ENCODE measurements at places on chromosomes 1 and 21. TPM values are rescaled to one million over a fixed set of nuclear protein-coding genes. Genes with fewer than 3 reads are reported as not detected.
A peak's percentile ranks its signal among the peaks of the same experiment; 100 is the strongest.

OR2AK2 gene
- not detected for total RNA-seq

E2F2 gene
- total RNA-seq = 26.3 TPM

OR2C3 gene
- total RNA-seq = not detected

FAM72D gene
- 16.7 TPM for total RNA-seq

PTGFR gene
- total RNA-seq = not detected

NUDT17 gene
- total RNA-seq = 3.8 TPM

CDC42BPA gene
- 3.1 TPM for total RNA-seq

DNA sequence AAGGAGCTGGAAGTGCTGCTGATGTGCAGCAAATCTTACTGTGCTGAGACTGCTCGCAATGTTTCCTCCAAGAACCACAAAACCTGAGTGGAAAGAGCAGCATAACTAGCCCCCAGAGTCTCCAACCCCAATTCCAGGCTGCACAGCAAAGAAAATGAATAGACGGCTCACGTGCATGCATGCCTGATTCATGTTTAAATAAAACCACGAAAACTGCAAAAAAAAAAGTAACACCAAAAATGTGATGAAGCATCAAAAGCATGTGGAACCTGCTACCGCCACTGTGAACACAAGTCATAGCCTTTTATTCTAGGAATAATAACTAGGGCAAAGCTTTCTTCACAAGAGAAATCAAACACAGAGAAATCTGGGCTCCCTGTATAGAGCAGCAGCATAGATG lies 9.6 kb upstream of the TRNP1 start:
- peaks cover 17% of the 10 kb centered on the region for H3K27me3 ChIP-seq
- DNase-seq = no peak
- H3K4me3 ChIP-seq = no peak overlapping the region
- H3K4me1 ChIP-seq = no peaks in the 10 kb centered on the region
- H3K27ac ChIP-seq = no peak overlapping the region

- peaks cover 20% of the 10 kb centered on the region for H3K27me3 ChIP-seq
- no peaks in the 10 kb centered on the region for H3K4me1 ChIP-seq
- no peaks in the 10 kb centered on the region for H3K36me3 ChIP-seq
- DNase-seq = no peak
- H3K4me3 ChIP-seq = no peak overlapping the region
These were observed 263.6 kb upstream of the USP24 start for GRCh38 chr1:55478742-55479141.

DNA sequence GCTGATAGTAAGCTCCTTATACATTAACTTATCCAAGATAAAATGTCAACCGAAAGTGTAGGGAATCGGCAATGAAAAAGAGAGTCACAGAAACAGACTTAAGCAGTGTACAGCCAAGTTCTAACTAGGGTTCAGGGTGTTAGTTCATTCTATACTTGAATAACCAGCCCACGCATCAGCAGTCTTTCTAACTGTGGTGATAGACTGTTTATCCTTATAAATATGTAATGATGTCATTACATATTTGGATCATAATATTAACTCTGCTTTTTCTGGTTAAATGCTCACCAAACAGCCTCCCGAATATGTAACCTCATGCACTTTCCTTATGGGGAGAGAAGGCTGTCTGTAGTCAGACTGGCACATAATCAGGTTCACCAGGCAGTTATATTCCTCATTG lies 11.0 kb downstream of the HMCN1 start:
- DNase-seq = no peak
- H3K4me3 ChIP-seq = no peak overlapping the region
- H3K4me1 ChIP-seq = peaks cover 2% of the 10 kb centered on the region
- H3K27me3 ChIP-seq = peaks cover 12% of the 10 kb centered on the region

DNA sequence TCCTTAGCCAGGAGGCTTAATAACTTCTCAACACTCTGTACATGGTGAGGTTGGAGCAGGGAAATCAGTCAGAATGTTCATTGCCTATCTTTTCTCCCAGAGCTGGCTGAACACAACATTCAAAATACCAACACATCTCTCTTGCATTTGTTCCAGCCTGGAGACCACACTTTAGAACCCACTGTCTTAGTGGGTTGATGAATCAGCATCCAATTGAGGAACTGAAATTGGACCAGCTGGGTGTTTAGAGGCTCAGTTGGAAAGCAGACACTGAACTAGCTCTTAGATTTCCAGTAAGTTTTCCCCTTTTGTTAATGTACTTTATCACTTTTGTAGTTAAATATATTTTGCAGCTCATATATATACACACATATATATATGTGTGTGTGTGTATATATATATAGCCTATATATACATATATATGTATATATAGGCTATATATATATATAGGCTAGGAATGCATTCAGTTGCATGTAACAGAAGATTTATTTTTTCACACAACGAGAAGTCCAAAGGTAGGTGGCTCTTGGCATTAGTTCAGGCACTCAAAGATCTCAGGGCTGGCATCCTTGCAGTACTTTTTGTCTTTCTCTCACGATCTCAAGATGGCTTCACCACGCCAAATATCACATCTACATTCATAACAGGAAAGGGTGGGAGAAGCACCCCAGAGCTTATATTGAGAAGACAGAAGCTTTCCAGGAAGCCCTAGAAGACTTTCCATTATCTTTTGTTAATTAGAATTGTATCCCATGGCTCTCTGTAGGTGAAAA lies 35.0 kb upstream of the HUNK start:
- peaks cover 5% of the 10 kb centered on the region for H3K27me3 ChIP-seq
- no peaks in the 10 kb centered on the region for H3K36me3 ChIP-seq
- no peak overlapping the region for H3K27ac ChIP-seq

DNA sequence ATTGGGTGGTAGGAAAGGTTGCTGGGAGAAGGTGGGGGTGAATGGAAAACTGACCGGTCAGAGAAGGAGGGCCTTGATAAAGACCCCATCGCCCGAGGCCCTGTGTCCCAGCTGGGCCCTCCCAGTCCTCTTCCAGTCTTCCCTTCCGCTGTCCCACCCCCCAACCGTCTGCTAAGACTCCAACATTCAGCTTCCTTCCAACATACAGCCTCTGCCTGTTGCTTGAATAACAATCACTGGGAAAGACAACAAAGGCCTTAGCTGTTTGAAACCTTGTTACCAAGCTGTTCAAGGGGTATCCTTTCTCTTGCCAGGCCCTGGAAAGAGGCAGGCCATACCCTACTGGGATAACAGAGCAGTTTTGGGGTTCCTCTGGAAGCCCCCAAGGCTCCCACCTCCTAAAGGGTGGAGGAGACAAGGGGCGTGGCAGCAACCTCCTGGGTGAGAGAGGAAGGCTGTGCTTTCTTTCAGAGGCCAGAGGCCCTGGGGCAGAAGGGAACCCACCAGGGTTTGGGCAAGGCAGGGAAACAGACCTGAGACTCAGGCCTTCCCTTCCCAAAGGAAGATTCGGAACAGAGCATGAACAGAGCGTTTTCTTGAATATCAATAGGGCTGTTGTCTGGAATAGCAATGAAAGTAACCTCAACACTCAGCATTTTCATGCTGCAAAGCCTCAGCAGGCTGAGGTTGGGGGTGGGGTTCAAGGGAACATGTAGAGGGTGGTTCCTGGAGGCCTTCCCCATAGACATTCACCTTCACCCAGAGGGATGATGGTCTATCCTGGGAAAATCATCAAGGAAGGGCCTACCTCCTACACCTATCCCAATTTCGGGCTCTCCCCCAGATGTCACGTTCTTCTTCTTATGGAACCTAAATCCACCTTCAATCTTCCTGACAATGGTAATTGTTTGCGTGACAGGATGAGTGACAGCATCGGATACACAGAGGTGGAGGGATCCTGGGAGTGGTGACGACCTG lies 4.1 kb downstream of the ETNK2 start:
- no peak for DNase-seq
- no peaks in the 10 kb centered on the region for H3K27me3 ChIP-seq
- no peak overlapping the region for H3K4me3 ChIP-seq
- peaks cover 1% of the 10 kb centered on the region for H3K36me3 ChIP-seq
- H3K4me1 ChIP-seq = peaks cover 3% of the 10 kb centered on the region

GRCh38 chr1:197776351-197777105 lies 1.2 kb upstream of the DENND1B start:
- H3K27me3 ChIP-seq = no peaks in the 10 kb centered on the region
- H3K27ac ChIP-seq = peak overlapping the region; percentile 100
- peak; percentile 58 for DNase-seq
- H3K36me3 ChIP-seq = peaks cover 11% of the 10 kb centered on the region
- peaks cover 66% of the 10 kb centered on the region for H3K4me1 ChIP-seq

GRCh38 chr1:29488086-29488793 lies 251.9 kb downstream of the PTPRU start:
- no peak overlapping the region for H3K27ac ChIP-seq
- no peak overlapping the region for H3K4me3 ChIP-seq
- H3K4me1 ChIP-seq = no peaks in the 10 kb centered on the region
- DNase-seq = no peak

GRCh38 chr1:109392788-109393616 lies 4.7 kb downstream of the SORT1 start:
- no peak overlapping the region for H3K27ac ChIP-seq
- no peaks in the 10 kb centered on the region for H3K36me3 ChIP-seq
- peaks cover 11% of the 10 kb centered on the region for H3K4me1 ChIP-seq
- DNase-seq = no peak
- peaks cover 48% of the 10 kb centered on the region for H3K27me3 ChIP-seq
